ENCODE measurements at places on chromosomes 13 and 19.

- no peak for DNase-seq
Observed at GRCh38 chr13:24693862-24694471, 13.8 kb downstream of the ATP12A start.

- DNase-seq = no peak
Observed at GRCh38 chr13:113110048-113110851, 4.7 kb downstream of the F7 start.

- DNase-seq = no peak
Observed at GRCh38 chr19:33325920-33326319, 23.6 kb upstream of the CEBPA start.

DNA sequence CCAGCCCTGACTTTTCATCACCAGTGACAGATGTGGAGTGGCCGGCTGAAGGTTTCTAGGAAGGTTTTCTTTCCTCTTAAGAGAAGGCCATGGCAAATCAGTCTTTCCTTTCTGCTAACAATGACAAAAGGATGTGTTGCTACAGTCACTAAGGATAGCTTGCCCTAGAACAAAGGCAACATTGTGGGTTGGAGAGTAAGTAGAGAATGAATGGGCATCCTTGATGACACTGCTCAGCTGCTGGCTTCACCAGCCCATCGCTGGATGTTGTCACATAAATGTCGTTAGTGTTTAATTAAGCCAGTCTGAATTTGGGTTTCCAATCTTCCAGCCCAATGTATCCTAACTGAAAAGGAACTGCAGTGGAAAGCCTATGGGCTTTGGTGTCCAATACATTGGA, 168.4 kb downstream of the ZIC5 start:
- no peak for DNase-seq

DNA sequence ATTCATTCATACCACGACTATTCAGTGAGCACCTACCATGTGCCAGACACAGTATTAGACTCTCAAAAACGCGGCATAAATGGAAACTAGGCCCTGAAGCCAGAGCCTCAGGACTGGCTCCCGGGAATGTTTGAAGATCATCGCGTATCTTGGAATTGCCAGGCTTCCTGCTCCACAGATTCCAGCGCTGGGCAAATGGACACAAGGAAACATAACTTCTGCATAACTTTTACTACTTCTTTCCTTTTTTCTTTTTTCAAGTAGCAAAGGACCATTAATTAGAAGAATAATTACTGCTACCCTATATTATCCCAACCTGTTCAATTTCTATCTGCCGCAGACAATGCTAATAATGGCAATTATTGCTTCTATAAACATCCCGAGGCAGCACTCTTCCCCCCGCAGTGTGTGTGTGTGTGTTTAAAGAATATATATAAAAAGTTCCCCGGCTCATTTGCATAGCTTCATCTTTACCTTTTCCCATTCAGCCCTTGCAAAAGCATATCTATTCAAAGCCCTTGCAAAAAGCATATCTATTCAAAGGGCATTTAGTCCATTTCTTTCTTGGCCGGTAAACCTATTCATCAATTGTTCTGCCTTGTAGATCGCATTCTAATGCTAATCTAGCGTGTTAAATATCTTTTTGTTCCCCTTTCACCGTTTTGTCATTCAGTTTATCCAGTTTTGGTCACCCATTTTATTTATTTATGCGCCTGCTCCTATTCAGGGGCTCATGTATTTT, 6.1 kb downstream of the SOX21 start:
- DNase-seq = no peak

GRCh38 chr13:78709028-78709427, 50.1 kb upstream of the OBI1 start:
- no peak for DNase-seq

DNA sequence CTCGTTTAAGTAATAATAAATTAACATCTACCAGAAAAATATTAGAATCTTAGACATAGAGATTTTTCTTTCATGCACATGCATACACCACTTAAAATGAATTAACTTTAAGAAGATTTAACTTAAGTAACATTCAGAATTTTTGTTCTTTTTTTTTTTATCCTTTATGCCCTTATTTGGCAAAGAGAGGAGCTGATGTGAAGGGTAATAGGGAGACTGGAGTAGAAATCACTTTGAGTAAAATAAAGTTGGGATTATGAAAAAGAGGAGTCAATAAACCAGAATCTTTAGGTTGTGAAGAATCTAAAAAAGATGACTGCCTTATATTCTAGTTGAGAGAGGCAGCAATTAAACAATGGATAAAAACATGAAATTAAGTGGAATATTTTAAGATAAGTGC, 18.8 kb upstream of the MIR17HG start:
- no peak for DNase-seq

- DNase-seq = no peak
Observed at GRCh38 chr13:104170980-104171555, 1104.9 kb upstream of the SLC10A2 start.

GRCh38 chr13:76837801-76838200, 48.4 kb downstream of the KCTD12 start:
- DNase-seq = no peak

- no peak for DNase-seq
Observed at GRCh38 chr13:80499536-80500290, 158.8 kb upstream of the SPRY2 start.

DNA sequence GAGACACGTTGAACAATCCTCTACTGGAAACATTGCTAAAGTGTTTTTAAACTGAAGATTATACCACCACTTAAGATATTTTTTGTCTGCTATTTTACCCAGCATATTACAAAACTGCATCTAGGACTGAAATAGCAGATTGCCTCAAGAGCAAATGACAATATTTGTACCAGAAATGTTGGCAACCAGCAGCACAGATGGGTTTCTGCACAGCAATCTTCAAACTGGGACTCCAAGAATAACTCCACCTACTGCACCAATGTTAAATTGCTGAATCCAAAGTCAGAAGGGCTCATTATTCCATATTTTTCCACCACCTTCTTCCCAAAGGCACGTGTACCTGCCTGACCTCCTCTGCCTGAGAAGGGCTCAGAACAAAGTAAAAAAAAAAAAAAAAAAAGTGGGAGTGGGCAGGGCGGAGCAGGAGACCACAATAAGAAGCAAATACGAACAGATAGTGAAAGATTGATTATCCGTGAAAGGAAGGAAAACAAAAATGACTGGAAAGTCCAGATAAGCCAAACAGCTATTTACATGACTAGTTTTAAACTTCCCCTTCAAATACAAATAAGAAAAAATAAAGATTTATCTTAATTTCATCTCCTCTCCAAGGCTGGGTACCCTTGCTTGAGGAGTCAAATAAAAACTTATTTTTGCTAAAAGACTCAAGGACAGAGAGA, 79.4 kb downstream of the FOXO1 start:
- no peak for DNase-seq

DNA sequence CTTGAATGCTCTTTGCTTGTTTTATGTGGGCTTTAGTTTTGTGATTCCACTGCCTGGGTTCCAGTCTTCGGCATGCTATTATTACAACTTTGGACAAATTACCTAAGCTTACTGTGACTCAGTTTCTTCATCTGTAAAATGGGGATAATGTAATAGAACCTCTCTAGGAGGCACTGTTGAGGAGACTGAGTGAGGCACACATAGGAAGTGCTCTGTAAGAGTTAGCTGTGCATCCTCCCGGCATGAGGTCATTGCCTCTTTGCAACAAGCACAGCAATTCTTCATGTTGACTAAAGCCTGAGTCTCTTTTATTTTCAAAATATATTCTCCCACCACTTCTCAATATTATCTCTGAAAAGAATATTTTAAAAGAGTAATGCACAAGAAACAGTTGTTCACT, 227.4 kb downstream of the DLEU7 start:
- no peak for DNase-seq

DNA sequence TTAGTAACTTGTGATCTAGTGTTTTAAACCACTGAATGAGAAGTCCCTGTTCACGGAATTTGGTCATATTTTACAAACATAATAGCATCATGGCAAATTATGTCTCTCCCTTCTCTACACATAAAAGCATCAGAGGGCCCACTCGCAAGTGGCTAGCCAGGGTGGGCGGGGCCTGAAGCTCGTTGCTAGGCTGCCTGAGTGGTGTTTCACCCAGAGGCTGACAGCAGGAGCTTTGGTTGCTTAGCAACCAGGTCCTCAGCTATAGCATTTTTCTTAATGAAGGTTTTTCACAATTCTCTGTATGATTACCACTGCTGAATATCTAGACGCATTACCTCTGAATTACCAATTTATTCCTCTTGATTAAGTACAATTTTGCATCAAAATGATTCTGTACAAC, 126.5 kb downstream of the NALCN start:
- DNase-seq = no peak

GRCh38 chr13:45812695-45813372, 38.7 kb downstream of the SIAH3 start:
- DNase-seq = no peak
